ENCODE measurements at places on chromosomes 2 and 18.

DNA sequence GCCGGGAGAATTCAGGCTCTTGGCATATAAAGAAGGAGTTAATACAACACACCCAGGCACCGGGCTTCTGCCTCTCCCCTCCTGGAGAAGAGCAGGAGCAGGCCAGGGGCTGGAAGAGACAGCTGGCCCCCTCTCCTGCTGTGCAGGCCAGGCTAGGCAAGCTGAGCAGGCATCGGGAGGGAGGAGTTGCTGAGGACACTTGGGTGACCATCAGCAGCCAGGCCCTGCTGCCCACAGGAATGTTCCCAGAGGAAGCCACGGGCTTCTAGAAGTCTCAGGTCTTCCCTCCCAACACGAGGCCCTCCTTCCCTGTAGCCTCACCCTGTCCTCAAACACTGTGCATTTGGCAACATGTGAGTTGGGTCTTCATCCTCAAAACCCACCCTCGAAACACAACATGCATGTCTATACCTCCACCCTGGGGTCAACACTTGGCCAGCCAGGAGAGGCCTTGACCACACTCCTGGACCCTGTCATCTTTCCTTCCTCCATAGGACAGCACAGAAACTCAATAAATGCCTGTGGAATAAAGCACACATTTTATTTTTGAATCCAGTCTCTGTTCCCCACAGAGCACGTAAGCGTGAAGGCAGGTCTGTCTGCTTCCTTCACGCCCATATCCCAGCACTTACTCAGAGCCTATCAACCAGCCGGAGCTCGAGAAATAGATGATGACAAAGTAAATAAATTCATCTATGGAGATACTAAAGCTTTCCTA, 433.8 kb upstream of the ID2 start:
- no peak for DNase-seq

GRCh38 chr18:76388261-76388660, 106.8 kb downstream of the ZNF516 start:
- DNase-seq: no peak

DNA sequence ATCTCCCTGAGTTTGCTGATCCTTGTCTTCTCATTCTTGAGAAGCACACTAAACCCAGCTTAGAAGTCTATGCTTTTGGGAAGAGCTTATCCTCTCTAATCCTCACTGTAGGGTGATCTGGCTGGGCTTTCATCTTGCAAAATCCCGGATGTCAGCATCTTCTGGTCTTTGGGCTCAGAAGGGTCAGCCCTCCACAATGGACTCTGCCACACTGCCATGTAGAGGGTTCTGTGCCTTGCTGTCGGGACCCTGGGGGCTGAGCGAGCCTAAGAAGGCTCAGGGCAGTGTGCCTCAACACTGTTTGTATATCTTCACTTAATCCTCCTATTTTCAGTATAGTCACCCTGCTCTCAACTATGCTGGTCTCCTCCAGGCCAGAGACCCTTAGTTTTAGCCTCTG, 102.3 kb downstream of the TGIF1 start:
- no peak for DNase-seq

DNA sequence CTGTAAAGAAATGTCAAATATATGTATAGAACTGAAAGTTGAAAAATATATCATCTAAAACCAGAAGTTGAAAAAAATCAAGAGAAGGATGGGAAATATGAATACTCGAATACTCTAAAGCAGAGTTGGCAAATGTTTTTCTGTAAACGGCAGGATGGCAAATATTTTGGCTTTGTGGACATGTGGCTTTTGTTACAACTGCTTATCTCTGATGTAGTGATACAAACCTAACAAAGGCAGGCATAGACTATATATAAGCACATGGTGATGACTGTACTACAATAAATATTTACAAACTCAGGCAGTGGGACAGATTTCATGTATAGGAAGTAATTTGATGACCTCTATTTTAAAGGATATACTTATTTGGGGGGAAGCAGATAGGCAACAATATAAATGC, 224.6 kb upstream of the LRRTM4 start:
- no peak for DNase-seq

GRCh38 chr2:37085731-37086147, 1.4 kb downstream of the GPATCH11 start:
- no peak for DNase-seq

GRCh38 chr2:173983391-173983871, 18.3 kb upstream of the SP3 start:
- no peak for DNase-seq

GRCh38 chr2:206230060-206230762, 44.3 kb upstream of the ZDBF2 start:
- DNase-seq: no peak

DNA sequence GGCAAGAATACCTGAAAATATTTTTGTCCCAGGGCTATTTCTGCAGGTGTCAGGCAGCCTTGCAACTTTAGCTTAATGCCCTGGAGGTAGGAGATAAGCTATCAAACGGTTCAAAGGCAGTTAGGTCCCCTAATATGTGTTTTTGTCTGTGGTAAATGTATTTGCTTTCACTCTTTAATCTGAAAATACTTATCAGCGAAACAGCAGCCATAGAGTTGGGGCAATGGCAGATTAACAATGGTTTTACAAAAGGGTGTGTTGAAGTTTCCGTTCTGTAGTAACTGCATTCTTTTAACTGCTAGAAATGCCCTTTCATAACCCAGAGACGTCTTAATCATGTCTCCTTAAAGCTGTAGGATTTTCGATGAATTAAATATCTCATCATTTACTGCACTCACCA, 265.0 kb upstream of the TRIB2 start:
- no peak for DNase-seq

Data from mucosa of descending colon (tissue), 3 donors.